ENCODE measurements at places on chromosomes 11 and 22.

DNA sequence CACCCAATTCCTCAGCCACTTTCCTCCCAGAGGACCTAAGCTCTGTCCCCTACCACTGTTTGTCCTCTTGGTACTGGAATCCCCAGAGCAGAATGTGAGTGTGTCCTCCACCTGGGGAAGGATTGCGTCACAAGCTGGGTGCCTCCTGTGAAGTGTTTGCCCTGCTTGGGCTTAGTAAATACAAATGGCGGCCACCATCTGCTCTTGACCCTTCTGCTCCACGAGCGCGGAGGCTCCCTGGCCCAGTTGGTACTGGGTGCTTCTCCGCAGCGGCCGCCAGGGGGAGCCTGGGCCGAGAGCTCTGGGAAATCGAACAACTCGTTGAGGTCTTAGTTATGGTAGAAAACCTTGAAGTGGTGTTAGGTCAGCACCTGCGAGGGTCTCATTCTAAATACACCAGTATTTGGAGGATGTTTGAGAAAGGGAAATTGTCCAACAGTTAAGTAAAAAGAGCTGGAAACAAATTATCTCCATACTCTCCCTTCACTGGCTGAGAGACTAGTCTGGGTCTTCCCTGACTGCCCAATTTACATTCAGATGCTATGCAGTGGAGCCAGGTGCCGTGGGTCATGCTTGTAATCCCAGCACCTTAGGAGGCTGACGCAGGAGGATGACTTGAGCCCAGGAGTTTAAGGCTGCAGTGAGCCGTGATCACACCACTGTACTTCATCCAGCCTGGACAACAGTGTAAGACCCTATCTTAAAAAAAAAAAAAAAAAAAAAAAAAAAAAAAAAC is 74.6 kb upstream of the TEAD1 start:
- no peak for DNase-seq

DNA sequence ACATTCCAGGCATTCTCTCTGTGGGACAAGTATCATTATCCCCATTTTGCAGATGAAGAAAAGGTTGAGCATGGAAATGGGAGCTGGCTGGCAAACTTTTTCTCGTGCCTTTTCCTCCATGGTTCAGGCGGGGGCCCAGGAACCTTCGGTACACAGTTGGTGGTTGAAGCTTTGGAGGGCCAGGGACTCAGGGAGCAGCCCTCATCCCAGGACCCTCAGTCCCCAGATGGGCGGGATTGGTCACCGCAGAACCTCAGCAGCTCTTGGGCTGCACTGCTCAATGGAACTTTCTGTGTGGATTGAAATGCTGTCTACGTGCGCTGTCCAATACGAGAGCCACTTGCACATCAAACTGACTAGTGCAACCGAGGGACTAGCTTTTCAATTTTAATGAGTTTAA is 61.2 kb downstream of the TSPAN18 start:
- DNase-seq, result no peak

DNA sequence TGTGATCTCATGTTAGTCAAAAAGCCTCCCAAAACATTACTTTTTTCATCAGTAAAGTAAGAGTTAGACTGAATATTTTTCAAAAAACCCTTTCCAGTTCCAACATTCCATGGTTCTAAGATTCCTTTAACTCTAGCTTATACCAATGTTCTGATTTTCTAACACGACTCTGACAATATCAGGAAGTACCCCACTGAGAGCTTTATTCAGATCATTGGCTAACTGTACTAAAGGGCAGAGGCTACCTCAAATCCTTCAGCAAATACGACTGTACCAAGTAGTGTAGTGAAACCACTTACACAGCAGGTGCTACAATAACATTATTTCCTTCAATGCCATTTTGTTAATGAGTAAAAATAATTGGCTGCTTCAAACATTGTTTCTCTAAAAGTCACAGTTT is 213.4 kb upstream of the PITPNB start:
- DNase-seq, result no peak

GRCh38 chr22:49763138-49763537 is 64.5 kb downstream of the BRD1 start:
- DNase-seq, result no peak

GRCh38 chr22:43462701-43463100 is 50.9 kb downstream of the MPPED1 start:
- DNase-seq, result no peak

GRCh38 chr22:26364066-26365015 is 64.7 kb upstream of the ASPHD2 start:
- peak; percentile 89 for DNase-seq

DNA sequence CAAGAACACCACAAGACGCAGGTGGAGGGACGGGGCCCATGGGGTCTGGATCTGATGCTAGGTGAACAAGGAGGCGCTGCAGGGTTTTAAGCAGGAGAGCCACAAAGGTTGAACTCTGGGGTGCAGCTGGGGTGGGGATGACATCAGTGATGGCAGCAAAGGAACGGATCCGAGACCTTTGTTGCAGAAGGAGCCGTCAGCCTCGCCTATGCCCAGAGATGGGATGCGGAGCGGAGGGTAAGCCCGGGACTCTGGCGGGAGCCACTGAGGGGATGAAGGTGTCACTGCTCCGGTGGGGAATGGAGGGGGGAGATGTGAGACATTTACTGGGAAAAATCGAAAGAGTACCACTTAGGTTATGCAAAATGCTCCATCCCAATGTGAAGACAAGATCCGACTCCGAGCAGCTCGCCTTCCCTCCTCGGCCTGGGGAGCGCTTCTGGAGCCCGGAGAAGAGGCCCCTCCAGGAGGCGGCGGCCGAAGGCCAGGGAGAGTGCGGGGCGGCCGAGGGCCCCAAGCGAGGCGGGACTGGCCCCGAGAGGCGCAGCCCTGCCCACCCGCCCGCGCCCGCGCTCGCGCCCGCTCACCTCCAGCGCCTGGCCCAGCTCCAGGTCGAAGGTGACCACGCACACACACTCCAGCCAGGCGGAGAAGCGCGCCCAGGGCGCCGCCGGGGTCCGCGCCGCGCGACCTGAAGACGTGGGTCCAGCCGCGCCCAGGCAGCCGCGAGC is 422 bp downstream of the DENND6B start:
- DNase-seq, result no peak

DNA sequence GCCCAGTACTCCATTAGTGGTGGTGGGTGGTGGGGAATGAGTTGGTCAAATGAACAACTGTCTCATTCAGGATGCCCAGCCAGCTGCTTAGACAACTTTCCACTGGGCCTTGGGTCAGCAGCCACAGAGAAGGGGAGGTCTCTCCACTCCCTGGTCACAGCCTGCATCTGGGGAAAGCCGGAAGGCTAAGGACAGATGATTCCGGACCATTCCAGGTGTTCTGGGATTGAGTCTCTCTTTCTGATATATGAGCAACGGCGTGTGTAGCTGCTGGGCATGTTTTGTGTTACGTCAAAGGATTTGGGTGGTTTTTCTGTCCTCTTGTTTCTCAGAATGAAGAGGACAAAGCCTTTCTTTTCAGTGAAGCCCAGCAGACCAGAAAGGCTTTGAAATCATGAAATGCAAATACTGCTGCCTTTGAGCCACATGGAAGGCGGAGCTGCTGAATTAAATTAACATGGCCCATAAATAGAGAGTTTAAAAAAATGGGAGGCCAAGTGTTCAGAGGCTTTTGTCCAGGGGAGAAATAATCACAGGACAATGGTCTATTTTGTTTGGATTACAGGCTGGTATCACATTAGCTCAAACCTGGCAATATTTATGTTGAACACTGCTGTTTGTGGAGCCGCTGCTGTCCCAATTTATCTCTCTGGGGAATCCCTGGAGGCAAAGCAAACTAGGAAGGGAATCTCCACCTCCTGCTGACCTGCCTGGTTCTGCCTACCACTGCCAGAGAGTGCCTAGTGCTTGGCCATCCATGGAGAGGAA is 234.4 kb upstream of the E2F8 start:
- DNase-seq, result no peak

GRCh38 chr11:65663639-65664200 is 1.0 kb upstream of the RELA start:
- DNase-seq, result peak; percentile 39

Measured in NCI-H2171 treated with DMSO at 0.1 percent for 48 hours (cell line).